Activated CD8-positive, alpha-beta memory T cell treated with anti-CD3 and anti-CD28 coated beads for 24 hours (primary cell): ENCODE measurements at places on chromosomes 5 and 9.

DNA sequence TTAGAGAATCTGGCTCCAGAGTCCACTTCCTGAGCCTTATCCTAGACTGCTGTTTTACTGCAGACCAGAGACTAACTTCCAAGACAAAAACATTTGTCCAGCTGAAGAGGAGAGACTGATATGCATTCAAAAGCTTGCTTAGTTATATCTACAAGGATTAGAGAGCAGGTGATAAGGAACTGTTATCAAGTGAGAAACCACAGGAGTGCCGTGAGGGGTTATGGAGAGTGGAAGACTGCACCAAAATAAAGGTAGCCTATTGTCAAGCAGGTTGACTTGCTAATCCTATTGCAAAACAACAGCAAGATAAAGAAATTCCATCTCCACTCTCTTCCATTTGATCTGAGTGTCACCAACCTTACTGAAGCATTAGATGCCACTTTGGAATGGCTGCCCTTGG lies 139.1 kb downstream of the SCAMP1 start:
- DNase-seq = no peak

DNA sequence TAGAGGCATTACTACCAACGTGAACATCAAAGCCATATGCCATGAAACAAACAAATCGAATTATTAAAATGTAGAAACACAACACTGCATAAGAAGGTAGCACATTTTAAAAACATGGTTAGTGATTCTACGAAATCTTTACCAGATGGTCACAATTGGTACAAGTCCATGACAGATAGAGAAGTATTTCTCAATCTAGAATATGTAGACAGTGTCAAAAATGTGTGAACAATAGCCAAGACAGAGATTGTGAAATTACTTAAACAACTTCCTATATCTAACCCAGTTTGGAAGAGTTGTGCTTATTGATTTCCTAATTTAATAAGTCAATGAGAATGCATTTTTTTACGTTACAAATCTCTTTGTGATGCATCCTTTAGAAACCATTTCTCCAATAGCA lies 1121.6 kb downstream of the MAT2B start:
- DNase-seq = no peak

DNA sequence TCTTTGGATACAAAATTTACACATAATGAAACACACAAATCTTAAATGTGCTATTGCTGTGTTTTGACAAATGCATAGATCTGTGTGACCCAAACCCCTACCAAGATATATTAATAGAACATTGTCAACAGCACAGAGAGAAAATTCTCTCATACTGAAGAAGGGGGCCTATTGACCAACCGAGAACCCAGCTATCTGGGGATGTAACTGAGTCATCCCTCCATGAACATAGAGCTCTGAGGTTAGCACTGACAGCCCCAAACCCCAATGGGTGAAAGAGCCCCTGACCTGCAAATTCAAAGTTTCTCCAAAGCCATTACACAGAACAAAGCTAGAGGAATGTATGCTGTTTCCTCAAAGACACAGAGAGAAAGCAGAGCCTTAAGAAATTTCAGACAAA lies 180.8 kb downstream of the PAX5 start:
- no peak for DNase-seq

DNA sequence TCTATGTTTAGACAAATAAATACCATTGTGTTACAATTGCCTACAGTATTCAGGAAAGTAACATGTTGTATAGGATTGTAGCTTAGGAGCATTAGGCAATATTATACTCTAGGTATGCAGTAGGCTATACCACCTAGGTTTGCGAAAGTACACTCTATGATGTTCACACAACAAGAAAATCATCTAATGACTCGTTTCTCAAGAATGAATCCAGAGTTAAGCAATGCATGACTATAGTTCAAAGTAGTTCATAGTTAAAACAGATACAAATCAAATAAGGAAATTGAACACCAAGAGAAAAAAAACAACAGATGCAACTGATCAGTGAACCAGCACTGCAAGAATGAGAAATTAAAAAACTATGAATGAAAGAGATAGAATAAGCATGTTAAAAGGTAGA lies 27.6 kb upstream of the ABLIM3 start:
- no peak for DNase-seq

- DNase-seq = no peak
These were observed 3.9 kb downstream of the VCAN start for GRCh38 chr5:83475391-83475863.

DNA sequence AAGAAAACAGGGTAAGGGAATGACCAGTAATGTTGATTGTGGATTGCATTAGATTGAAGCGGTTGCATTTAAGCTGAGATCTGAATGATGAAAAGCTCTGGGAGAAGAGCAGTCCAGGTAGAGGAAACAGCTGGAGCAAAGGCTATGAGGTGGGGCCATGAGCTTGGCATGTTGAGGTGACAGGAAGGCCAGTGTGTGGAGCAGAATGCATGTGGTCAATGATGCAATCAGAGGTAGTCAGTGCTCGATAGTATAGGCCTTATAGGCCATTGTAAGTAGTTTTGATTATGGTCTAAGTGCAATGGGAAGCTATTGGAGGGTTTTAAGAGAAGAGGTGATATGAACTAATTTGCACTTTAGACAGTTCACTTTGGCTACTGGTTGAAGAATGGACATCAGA lies 270.4 kb downstream of the ARHGAP26 start:
- no peak for DNase-seq

DNA sequence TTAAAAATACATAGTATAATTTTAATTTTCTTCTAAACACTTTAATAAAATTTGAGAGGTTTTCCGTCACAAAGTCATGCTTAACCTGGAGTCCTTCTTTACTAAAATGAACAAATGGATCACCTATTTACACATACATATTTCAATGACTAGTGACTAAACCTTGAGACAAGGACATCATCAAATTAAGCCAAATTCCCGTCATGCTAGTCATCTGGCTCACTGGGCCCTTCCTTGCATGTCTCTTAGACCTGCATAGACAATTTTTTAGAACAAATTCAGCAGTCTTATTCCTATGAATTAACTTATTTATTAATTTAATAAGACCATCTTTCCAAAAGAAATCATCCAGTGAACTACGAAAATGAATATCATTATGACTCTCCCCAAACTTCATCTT lies 26.6 kb downstream of the ERAP2 start:
- no peak for DNase-seq
